ENCODE measurements at places on chromosomes 16 and 17.

GRCh38 chr17:66040402-66040801, 151.5 kb downstream of the CEP112 start:
- no peak for DNase-seq

GRCh38 chr17:36657763-36658490, 56.5 kb downstream of the MRM1 start:
- DNase-seq, result no peak

GRCh38 chr16:29807426-29808218, 1.3 kb downstream of the MAZ start:
- peak; percentile 93 for DNase-seq

DNA sequence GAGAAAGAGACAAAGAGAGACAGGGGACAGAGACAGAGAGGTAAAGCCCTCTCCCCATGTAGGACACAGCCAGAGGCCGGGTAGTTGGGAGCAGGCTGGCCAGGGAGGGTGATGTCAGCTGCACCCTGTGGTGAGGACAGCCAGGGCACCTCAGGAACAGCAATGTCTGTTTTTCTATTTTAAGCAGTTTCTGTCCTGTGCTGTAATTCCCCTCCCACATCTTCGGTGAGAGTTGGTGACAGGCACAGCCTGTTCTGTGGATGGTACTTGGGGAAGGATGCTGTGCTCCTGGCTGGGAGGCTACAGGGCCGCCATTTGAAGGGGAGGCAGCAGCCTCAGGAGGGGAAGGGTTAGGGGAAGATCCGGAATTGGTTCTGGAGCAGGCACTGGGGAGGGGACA, 163.5 kb downstream of the SDK2 start:
- no peak for DNase-seq

GRCh38 chr16:86616906-86617305, 38.6 kb downstream of the FOXL1 start:
- DNase-seq, result no peak

DNA sequence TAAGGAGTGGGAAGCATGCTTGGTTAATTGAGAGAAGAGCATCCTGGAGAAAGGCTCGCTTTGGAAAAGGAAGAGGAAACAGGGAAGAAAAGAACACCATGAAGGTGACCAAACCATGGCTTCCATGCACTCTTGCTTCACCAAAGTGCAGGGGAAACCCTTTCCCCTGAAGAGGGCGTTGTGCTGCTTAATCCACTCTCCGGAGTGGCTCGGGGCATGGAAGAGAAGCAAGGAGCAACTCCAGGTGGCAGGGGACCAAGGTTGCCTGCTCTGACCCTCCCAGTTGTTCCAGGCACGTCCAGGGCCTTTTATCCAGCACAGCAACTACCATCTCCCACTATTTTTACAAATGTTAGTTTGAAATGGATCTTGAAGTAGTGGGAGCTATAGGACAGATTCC, 108.1 kb downstream of the STX8 start:
- no peak for DNase-seq
